NCI-H2081 (cell line): ENCODE measurements at places on chromosomes 2 and 18.

DNA sequence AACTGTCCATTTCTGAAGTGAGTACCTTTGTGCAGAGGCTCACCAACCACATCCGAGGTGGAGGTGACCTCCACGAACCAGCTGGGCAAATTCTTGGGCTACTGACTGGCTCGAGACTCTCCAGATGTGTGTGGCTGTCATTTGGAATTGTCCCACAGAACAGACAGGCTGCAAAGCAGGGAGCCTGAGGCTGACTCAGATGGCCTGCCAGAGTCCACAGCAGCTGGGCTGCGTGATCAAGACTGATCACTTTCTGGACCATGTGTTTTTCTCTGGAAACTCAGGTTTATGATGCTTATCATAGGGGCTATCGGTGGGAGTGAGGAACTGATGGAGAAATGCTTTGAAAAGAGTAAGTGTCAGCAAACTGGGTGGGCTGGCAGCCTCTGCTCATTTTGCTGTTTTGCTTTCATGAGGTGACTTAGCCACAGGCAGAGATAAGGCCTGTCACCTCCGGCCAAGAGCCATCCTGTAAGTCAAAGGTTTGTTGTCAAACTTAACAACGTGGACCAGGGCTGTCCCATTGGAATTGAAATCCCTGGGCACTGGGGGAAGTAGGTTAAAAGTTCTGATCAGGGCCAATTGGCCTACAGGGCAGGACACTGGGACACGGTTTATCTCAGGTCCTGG is 120.4 kb downstream of the LIPG start:
- no peak for DNase-seq

DNA sequence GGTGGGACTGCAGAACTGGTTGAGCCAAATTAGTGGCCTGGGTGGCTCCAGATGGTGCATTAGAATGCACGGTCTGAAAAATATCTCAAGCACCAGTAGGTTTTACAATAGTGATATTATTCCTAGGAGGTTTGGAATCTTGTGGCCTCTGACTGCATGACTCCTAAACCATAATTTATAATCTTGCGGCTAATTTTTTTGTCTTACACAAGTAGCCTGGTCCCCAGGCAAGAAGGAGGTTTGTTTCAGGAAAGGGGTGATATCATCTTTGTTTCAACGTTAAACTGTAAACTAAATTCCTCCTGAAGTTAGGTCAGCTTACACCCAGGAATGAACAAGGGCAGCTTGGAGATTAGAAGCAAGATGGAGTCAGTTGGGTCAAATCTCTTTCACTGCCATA is 98.9 kb upstream of the ARL4C start:
- no peak for DNase-seq

- no peak for DNase-seq
Measured at GRCh38 chr2:10475221-10475722, 27.1 kb upstream of the ODC1 start.

GRCh38 chr2:107072150-107072940 is 186.4 kb upstream of the ST6GAL2 start:
- no peak for DNase-seq

DNA sequence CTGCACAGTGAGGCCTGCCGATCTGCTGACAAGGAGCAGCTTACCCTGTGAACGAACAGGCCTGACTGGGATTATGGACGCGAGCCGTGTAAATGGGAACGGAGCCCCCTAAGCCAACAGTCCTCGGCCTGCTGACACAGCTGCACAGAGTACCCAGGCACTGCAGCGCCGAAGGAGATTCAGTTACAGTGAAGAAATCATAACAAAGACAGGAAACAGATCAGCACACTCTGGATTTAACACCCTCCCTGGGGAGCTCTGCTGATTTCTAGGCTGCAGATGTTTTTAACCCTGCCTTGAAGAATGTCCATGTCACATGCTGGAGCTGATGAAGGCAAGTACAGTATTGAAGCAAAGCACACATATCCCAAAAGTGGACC is 43.4 kb downstream of the COLEC12 start:
- DNase-seq = no peak

DNA sequence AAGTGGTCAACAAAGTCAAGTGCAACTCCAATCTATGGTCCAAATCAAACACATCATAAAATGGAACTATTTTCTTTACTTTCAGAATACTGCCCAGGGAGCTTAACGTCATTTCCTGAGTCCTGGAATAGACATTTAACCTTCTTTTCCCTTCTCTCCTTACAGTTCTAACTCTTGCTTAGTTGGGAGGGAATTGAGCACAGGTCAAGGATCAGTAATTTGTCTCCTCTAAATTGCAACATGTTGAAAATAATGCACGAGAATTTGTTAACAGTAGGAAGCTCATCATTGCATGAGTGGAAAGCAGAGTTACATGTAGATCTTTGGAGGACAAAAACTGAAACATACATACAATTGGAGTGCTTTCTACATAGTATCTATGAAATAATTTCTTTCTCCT is 87.7 kb downstream of the MEP1B start:
- no peak for DNase-seq

DNA sequence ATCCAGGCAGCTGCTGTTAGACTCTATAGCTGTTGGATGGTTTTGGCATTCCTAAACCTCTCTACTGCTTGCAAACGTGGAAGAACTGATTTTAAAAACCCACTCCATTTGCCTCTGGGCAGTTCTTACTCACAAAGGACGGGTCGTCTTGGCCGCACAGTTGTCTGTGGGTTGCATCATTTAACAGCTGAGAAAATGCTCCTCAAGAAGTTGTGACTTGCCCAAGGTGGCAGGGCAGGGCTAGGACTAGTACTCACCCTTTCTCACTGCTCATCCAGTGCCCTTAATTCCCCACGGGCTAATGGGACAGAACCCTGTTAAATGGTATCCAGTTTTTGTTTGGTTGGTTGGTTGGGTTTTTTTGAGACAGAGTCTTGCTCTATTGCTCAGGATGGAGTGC is 997 bp upstream of the DRC1 start:
- no peak for DNase-seq

- DNase-seq = no peak
Measured at GRCh38 chr18:48860269-48861180, 90.2 kb downstream of the SMAD7 start.

- no peak for DNase-seq
Measured at GRCh38 chr2:234840336-234840735, 111.5 kb upstream of the SH3BP4 start.

DNA sequence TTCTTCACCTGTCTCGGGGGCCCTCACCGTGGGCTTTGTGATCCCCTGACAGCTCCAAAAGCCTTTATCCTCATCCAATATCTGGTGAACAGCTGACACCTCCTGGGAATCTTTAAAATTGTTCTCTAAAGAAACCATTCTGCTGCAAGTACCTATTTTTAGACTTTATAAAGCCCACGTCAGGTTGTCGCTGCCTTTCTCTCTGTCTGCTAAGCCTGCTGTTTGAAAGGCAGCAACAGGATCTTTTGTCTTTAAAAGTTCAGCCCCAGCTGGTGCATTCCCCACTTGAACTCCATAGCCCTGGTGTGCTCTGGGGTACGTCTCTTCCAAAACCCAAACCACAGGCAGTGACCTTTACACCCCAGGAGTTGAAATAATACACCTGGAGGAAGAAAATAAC is 145.0 kb downstream of the NEDD4L start:
- DNase-seq = no peak

DNA sequence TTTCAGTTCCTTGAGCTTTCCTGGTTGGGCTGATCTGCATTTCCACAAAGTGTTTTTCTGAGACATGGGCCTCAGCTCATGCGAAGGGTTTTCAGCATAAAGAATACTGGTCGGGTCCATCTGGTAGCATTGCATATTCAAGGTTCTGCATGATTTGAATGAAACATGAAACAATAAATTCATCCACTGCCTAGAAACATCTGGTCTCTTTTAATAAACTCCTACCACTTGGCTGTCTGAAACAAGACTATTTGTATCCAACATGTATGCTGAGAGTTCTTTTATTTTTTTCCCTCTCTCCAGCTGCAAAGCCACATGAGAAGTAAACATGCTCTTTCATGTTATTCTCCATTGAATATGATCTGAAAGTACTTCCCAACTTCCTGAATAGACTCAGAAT is 314.9 kb upstream of the SOX11 start:
- no peak for DNase-seq

DNA sequence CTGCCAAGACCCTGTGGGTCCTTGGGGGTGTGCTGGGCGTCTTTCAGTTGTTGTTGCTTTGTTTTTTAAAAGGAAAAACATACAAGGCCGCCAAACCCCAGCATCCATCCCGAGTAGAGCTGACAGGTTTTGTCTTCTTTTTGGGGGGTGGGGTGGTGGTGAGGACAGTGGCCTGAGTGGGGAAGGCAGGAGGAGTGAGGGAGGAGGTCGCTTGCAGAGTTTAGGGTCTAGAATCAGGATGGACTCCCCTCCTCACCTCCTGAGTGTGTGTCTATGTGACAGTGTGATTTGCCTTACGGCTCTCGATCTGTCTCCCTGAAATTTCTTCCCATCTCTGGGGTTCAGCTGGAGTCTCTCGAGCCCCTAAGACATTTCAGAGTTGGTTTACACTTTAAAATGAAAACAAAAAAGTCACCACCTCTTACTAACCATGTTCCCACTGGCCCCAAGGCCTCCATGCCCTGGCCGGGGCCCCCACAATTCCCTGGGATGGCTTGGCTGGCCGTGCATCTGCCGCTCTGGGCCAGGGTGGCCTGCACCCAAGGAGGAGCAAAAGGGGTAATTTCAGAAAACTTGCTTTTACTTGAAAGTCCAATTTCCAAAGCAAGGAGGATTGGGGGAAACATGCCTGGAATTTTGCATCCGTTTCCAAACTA is 5.0 kb downstream of the SIX3 start:
- DNase-seq = no peak

DNA sequence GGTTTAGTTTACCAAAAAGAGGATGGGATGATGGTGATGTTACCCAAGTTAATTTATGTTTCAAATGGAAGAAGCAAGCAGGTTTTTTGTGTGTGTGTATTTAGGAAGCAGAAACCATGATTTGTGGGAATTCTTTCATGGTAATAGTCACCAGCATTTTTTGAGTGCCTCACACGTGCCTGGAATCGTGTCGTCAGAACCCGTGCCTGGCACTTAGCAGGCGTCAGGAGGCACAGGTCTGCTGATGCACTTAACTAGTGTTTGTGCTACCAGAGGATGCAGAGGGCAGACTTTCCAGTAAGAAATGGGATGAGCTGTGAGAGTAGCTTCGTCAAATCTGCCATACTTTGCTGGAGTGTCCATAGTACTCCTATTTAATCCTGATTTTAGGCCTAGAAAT is 41.1 kb downstream of the LYPD6 start:
- DNase-seq = no peak

DNA sequence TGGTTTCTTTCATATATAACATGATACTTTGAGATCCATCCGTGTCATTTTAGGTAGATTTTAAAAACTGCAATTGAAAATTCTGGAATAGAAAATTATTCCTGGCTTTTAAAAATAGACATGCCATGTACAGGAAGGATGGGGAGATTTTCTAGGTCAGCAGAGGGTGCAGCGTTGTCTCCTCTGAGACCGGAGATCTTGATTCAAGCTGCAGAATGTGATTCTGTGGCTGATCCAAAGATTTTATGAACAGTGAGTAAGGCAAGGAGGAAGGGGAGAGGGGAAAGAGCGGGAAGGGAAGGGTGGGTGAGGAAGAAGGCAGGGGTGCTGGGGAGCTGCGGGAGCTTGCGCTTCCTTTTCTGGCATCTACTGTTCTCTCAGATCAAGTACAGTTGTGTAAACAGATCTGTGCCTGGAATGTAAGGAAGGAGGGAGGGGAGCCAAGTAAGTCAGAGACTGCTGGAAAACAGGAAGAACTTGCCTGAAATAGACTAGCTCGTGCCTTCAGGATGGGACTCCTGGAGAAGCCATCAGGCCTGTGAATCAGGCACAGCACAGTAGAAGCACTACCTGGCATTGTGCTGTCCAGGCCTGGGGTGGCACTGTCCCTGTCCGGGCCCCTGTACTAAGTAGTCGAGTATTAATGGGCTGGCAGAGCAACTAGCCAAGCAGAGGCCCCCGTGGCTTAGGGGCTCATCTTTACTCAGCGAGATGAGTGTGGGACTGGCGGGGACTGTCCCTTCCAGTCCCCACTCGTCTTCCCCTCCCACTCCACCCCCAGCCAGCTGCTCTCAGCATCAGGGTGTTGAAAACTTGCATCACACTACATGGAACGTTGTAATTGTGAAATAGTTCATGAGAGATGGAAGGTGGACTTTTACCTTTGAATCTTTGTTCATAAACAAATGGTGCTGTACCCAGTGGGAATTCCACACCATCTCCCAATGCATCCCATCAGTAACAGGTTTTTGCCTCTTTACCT is 163.5 kb downstream of the UXS1 start:
- DNase-seq = no peak

DNA sequence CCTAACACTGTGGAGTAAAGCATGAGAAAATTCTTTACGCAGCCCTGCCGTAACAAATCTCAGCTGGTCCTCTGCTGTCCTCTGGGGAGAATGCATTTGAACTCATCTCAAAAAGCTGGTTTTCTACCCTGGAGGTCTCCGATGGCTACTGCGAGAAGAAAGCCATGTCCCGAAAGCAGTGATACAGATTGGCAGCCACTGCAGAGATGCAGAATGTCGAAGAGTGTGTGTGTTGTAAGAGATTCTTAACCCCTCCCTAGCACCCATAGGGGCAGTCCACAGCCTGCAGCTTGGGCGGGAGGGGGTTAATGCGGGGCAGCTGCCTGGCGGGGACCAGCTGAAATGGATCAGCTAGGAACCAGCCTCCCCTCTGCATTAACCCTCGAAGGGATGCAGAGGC is 235.9 kb downstream of the ZNF516 start:
- DNase-seq = no peak

DNA sequence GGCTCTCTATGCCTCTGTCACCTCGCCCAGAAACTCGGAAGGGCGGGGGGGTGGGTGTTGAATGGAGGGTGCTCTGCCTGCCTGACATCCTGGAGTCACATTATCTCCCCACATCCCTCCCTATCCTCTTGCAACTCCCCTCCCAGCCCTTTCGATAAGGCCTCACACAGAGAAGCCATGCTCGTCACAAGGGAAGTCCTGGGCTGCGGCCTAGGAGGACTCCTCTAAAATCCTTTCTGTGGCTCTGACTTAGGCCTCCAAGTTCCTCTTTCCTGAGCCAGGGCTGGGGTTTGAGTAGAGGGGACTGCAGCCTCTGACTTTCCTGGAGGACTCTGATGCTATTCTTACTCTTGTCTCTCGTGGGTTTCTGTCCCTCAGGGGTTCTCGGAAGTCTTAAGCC is 75.0 kb upstream of the PKDCC start:
- no peak for DNase-seq

DNA sequence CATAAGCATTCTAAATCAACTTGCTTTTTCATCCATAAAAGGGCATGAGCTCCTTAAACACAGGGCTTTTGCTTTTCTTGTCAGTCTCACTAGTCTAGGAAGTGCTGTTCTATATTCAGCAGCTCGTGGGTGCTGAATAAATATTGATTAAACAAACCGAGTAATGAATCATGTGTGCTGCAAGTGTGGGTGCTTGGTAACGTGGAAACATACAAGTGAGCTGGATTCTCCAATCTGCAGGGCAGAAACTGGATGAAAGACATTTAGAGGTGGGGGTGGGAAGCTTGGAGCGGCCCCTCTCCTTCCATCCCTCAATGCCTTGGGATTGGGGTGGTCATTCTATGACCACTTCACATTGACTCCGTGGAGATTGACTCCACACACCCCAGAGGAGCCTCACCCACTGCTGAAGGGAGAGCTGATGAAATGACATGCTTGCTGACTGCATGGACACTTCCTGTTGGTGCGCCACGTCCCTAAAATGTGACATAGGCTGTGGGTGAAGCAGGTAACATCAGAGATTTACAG is 114.6 kb downstream of the DOCK10 start:
- DNase-seq = peak; percentile 35
